Activated T-helper 1 cell treated with anti-CD3 and anti-CD28 coated beads, Interleukin-2, amount 50 U/mL, for 16 hours (primary cell): ENCODE measurements at places on chromosomes 3 and 15.

DNA sequence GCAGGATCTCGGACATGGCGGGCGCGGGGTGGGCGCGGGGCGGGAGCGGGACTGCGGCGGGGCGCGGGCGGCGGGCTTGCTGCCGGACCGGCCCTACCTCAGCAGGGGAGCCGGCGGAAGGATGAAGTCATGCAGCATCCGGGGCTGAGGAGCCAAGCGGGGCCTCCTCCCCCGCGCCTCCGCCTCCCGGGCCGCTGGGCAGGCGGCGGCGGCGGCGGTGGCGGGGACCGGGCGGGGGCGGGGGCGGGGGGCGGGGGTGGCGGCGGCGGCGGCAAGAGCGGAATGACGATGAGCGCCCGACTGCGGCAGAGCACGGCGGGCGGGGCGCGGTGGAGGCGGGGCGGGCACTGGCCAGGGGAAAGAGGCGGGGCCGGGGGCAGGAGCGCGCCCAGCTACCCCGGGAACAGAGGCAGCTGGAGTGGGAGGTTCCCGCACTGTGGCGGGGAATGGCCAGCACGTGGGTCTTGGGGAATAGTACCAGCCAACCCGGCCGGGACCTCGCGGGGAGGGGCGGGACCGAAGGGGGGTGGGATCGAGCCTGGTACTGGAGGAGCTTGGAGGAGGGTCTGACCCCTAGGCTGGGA is at the start of gene CAMK2N2:
Gene CAMK2N2, minus strand, starts transcription at position 284 of the 584 bp plus-strand sequence. Its CDS starts 268 bp downstream, at position 16.
- no peak for DNase-seq

GRCh38 chr3:184821034-184821433 is 9.1 kb downstream of the VPS8 start:
- DNase-seq: no peak

- no peak for DNase-seq
Measured at GRCh38 chr15:69443032-69443611, 9.5 kb upstream of the RPLP1 start.

- DNase-seq: no peak
Measured at GRCh38 chr3:122502139-122502538, 12.6 kb downstream of the KPNA1 start.
